CD4-positive, alpha-beta T cell (primary cell): ENCODE measurements at places on chromosomes 3 and 15.
A peak's percentile ranks its signal among the peaks of the same experiment; 100 is the strongest.

GRCh38 chr3:3907023-3907422, 107.8 kb downstream of the LRRN1 start:
- DNase-seq = no peak

DNA sequence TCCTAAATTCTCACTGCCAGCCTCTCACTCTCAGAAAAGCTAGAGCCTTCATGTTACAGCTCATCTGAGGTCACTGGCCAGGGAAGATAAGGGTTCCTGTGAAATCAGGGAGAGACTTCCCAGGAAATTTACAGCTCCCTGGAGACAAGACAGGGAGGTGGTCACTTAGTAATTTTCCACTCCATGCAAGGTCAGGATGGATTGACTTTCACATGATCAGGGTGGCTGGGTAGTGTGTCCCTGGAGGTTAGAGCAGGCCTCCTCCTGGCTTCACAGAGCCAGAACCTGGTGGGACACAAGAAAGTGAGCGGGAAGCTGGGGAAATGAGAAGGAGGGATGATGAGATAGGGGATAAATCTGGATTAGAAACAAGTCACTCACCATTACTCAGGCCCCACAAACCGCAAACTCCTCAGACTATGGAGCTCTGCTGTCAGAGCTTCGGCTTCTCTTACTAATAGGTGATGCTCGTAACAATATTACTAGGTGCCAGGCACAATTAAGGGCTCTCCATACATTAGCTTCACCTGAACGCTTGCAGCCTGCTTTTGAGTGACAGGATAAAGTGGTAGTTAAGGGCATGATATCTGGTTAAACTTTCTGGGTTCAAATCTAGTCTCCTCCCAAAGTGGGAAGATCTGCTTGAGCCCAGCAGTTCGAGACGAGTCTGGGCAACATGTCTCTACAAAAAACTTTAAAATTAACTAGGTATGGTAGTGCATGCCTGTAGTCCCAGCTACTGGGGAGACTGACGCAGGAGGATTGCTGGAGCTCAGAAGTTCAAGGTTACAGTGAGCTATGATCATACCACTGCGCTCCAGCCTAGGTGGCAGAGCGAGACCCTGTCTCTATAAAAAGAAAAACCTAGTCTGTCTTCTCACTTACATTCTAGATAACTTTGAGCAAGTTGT, 24.9 kb downstream of the DUOX2 start:
- no peak for DNase-seq

DNA sequence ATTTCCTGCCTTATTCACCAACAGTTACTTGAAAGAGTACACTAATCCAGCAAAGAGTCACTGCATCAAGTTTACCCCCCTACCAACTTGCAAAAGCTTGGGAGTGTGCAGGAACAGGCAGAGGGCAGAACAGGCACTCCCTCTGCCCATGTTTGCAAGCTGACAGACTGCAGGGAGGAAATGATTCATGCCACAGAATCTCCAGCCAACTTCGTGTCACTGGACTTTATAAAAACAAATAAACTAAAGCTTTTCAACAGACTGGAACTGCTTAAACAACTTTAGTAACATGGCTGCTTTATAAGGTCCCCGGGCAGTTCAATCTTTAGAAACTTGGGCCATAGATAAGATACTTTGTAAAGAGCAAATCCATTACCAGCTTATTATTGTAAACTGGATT, 129.5 kb downstream of the THRB start:
- DNase-seq = no peak

- no peak for DNase-seq
These were observed 172.2 kb downstream of the LPP start for GRCh38 chr3:188326111-188326510.

- no peak for DNase-seq
These were observed 189.4 kb downstream of the TBC1D5 start for GRCh38 chr3:17553080-17553479.

DNA sequence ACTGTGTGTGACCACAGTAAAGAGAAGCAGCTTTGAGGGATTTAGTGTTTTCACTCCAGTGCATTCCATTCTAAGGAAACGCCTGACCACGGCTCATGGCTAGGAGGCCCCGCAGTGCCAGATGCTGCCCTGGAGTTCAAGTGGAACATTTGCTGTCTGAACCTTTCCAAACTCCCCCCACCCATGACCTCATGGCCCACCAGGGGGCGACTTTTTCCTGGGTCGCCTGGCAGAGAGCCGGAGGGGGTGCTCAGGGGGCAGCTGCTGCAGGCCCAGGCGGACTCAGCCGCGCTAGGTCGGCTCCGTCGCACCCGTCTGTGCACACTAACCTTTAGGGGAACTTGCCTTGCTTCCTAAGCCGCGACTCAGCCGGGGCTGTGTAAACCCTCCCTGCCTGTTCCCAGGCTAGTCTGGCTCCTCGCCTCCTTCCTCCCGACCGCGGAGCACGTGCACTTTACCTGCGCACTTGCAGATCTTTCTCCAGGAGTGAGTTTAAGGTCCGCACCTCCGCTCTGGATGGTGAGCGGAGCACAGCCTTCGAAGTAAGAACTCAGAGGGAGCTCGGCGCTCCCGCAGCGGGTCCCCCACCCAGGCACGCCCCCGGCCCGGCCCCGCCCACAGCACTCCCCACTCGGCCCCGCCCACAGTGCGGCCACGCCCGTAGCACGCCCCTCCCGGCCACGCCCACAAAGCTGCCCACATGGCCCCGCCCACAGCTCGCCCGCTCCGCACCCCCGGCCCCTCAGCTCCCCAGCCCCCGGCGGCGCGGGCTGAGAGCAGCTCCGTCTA, at the start of gene OCA2:
OCA2 (minus strand) TSS at position 550 of the 789 bp plus-strand sequence. CDS start 17,441 bp downstream, outside the sequence.
- peak; percentile 65 for DNase-seq

- DNase-seq = no peak
These were observed 192.4 kb downstream of the SQOR start for GRCh38 chr15:45827275-45827674.

- no peak for DNase-seq
These were observed at the start of gene RGMA for GRCh38 chr15:93088981-93089726. TSS of gene RGMA (minus strand) at chr15:93089211. CDS start at chr15:93088932, 279 bp downstream.

GRCh38 chr15:67433495-67434099, 87.3 kb upstream of the C15orf61 start:
- no peak for DNase-seq

DNA sequence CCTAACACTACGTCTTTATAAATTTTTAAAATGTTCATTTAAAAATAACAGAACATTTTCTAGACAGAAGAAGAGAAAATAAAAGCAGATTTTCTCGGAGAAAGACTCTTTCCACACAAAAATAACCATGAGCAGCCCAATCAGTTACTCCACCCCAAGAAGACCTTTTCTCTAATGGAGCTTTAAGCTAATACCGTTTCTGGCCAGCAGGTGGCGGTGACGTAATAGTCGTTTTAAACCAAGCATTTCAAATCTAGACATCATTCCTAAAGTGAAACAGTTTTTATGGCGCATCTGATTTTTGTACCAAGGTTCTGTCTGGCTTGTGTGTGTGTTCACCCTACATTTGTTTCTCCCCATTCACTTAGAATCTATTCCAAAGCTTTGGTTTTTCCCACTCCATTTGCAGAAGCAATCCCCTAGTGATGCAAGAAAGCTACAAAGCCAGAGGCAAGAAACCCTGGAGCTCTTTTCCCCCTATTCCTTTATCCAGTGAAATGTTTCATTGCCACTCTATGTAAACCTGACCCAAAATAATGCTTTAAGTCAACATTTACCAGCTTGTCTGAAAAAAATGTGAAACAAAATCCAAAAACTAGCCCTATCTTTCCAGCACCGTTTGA, 336.7 kb upstream of the IGF1R start:
- DNase-seq = peak; percentile 59

DNA sequence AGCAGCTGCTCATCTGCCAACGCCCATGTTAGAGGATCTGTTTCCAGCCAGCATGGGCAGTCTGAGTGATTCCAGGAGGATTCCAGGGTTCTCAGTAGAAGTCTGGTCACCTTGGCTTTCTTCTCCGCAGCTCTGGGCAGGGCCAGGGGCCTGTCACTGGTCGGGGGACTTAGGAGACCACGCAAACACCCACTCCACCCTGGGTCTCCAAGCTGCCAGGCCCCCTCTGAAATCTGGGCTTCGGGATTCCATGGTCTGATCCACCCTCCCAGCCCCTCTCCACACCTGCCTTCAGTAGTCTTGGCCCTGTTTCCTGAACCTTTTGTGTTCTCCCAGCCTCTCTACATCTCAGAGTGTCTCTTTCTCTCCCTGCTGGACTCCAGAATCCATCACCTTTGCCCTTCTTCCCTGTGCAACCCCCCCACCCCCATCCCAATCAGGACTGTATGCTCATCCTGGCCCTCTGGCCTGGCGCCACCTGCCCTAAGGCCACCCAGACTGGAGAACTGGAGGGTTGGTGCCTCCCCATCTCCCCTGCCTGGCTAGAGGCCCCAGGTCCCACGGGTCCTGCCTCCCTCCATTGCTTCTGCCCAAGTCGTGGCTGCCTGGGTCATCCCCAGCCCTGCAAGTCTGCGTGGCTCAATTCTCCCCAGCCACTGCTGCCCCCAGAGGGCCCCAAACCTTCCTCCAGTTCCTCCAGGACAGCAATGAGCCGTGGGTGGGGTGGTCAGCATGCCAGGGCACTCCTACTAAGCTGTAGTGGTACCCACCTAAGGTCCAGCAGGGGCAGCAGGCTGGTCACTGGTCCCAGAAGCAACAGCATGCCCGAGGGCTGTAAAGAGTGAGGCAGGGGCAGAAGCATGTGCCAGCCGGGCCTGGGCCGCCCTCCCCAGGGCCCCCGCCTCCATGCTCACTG, 102.8 kb downstream of the TBC1D2B start:
- no peak for DNase-seq

GRCh38 chr15:57284535-57284934, 91.8 kb upstream of the CGNL1 start:
- DNase-seq = no peak

GRCh38 chr3:151107701-151108100, 22.2 kb downstream of the MED12L start:
- no peak for DNase-seq

- DNase-seq = no peak
These were observed 113.0 kb upstream of the PFN2 start for GRCh38 chr3:150083655-150084042.

- no peak for DNase-seq
These were observed 1.3 kb downstream of the ATP13A3 start for GRCh38 chr3:194485468-194485880.

DNA sequence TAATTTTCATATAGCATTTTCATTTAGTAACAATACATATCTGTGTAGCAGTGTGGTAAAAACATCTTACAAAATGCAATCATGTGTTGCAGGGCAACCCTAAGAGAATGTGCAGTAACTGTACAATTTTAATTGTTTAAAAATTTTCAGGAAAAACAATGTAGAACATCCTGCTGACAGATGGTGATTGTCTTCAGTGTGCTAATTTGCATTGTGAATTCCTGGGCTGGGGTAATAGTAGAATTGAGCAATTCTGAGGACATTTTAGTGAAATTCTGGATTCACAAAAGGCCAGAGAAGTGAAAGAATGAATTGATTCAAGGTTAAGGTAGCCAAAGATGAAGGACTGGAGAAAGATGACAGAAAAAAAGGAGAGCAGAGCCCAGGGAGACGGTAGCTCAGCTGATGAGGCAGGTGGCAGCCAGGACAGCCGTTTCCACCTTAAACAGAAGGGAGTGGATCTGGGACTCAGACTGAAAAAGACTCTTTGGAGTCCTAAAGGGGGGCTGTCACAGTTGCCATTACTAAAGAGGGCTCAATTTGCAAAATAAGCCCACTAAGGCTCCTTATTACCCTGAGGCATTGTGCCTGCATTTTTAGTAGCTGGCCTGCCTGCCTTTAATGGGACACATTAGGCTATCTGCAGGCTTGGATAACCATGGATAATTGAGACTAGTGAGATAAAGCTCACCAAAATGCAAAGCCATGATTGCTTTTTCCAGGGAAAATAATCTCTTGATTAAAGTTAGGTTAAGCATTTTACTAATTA, 8.6 kb downstream of the MAP3K13 start:
- no peak for DNase-seq

DNA sequence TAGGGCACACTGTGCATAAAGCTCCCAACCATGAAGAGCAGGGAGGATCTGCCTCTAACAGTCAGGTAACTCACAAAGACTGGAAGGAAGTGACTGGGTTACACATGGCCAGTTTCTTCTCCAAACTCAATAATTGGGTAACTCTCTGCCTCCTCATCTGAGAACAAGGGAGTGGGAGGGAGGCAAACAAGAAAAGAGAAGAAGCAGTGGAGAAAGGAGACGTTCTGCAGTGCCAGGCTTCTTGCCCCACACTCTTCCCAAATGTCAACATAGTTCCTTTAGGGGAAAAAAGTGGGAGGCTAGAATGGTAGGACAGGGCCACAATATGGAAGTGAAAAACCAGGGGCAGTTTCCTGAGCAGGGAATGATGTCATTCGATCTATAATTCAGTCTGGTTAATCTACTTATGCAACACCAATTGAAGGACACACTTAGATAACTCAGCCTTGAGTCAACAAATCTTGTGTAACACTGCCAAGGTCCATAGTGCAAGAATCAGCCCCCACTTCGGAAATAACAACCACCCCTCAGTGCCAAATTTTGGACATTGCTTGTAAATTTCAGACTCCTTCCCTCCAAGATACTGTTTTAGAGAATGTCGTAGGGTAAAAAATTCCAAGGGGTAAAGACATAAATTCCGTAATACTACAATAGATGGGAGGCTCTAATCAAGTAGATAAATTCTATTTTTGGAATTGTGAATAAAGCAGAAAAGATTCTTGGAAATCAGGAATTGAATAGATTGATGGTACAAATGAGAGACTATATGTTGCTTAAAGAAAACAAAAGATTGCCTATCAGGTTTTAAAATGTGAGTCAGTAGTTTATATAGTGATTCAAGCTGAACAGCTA, 143.0 kb downstream of the LPP start:
- no peak for DNase-seq

GRCh38 chr3:87855616-87856015, 203.2 kb downstream of the CGGBP1 start:
- no peak for DNase-seq

DNA sequence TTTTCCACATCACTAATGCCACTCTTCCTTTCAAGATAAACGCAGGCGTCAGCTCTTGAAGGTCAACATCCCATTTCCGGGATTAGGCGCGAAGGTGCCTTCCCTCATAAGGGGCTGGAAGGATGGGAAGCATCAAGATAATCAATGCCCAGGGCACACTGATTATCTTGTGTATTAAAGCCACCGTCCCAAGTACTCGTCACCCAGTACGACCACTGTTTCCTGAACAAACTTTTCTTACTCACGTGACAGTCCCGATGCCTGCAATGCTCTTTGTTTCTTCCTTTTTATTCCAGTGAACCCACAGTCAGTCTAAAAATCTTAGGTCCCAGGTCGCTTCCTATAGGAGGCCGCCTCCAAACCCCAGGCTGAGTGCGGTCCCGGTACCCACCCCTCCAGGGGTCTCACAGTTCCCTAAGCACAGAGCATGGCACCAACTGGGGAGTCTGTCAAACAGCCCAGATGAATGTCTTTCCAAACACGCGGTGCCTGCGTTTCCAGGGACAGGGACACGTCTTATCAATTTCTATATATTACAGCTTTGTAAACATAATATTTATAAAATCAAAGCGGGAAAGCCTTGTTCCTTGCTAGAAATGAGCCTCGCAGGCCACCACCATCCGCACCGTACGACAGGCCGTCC, 589 bp downstream of the ANAPC13 start:
- peak; percentile 89 for DNase-seq

DNA sequence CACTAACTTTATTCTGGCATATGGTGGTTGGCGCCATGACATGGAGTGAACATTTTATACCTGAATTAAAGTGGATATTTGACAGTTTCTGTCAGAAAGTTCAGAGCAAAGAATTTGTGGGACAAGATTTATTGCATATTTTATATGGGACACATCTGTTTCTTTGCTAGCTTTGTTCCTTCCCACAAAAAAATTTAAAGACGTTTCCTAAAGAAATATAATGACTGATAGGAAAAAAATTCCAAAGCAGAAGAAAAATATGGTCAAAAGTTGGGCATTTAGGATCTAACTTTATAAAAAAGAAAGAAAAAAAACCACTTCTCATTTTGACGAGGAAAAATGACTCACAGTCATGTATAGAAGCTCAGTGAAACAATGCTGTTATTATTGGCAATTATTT, 101.6 kb downstream of the GREM1 start:
- DNase-seq = no peak
